ENCODE measurements at places on chromosomes 6 and 20.

GRCh38 chr6:135261872-135262725 is 81.0 kb downstream of the MYB start:
- DNase-seq, result no peak

DNA sequence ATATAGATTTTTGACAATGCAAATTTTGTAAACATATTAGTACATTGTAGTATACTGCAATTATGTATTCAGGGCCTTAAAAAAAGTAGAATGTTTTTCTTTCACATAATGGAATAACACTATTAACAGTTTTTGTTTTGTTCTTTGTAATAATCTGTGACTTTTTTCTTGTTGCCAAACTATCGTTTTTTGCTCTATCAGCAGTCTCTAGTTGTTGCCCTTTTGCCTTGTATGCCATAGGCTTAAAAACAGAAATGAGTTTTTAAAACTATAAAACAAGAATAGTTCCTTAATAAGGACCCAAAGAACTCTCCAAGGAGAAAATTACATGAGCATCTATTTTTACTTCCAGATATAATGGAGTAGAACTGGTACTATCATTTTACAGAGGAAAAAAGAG is 29.5 kb downstream of the REPS1 start:
- no peak for DNase-seq

GRCh38 chr6:110042670-110043296 is 64.7 kb downstream of the GPR6 start:
- no peak for DNase-seq

DNA sequence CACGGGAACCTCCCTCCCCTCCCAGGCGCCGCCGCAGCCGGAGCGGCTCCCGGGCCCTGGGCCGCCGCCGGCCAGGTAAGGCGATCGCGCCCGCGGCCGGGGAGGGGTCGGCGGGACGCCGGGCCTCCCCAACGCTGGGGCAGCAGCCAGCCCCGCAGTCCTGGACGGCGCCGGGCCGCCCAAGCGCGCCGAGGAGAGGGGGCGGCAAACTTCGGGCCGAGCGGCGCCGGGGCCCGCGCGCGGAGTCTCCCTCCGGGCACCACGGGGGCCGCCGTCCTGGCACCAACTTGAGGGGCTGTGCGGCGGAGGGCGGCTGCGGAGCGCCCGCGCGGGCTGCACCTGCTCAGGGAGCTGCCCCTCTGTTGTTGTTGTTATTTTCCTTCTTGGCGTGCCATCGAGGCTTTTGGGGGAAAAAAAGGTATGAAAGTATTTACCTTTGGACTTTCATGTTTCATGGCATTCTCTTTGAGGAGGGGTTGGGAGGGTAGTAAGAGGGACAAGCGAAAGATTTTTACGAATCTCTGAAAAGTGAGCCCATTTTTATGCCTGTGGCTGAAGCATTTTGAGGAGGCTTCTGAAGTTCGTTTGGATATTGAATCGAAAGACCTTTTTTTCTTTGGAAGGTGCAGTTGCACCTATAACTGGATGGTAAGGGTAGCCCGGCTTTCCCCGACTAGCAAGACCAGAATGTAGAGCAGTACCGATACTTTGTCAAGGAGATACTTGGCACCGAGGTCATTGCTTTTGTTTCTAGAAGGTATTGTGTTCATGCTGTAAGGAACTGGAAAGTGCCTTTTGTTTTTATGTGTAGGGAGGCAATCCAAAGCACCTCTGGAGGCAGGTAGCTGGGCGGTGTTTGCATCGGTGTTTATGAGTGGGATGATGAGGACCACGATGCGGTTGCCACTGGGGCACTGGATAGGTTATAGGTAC is at the start of gene RNF182:
Gene RNF182, plus strand, starts transcription at position 4 of the 933 bp plus-strand sequence. CDS start 52,168 bp downstream, outside the sequence.
- no peak for DNase-seq

- peak; percentile 26 for DNase-seq
These were observed 14.9 kb upstream of the TTPAL start for GRCh38 chr20:44460795-44461141.

DNA sequence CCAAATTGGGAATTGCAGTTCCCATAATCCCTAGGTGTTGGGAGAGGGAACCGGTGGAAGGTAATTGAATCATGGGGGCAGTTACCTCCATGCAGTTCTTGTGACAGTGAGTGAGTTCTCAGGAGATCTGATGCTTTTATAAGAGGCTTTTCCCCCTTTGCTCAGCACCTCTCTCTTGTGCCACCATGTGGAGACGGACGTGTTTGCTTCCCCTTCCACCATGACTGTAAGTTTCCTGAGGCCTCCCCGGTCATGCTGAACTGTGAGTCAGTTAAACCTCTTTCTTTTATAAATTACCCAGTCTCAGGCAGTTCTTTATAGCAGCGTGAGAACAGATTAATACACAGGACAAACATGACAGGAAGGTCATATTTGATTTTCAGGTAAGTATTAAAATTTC is 25.3 kb upstream of the HECA start:
- peak; percentile 51 for DNase-seq

GRCh38 chr6:131954059-131954774 is 3.0 kb upstream of the CCN2 start:
- peak; percentile 27 for DNase-seq

DNA sequence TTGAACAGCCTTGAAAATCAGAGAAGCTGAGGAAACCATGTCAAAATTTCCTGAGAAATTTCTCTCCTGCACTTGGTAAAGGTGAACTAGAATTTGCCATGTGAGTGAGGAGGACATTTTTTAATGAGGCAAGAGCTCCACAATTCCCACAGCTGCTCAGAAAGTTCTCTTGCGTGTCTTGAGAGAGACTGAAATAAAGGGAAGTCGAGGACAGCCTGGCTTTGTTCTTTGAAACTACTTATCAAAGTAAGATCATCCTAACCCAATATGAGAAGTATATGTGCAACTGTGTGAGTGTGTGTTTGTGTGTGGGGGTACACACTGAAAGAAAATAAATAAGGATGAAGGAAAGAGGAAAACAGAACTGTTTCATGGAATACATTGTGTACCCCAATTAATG is 163.4 kb downstream of the SLC24A3 start:
- no peak for DNase-seq

DNA sequence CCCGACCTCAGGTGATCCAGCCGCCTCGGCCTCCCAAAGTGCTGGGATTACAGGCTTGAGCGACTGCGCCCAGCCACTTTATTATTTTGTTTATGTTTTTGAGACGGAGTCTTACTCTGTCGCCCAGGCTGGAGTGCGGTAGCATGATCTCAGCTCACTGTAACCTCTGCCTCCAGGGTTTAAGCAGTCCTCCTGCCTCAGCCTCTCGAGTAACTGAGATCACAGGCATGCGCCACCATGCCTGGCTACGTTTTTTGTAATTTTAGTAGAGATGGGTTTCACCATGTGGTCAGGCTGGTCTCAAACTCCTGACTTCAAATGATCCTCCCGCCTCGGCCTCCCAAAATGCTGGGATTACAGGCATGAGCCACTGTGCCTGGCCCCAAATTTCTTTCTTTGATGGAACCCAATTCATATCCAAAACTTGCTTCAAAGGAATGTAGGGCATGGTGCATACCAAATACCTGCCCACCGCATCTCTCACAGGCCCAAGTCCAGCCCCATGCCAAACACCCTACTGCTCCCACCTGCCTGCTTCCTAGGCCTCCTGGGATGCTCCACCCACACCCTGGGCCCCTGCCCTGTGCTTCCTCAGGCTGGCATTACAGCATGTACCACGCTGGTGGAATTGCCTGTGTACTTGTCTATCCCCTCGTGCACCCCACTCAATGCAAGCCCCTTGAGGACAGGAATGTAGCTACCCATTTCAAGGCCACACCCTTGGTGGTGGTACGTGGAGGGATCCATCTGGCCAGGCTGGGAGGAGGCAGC is 4.9 kb upstream of the HMGA1 start:
- no peak for DNase-seq

GRCh38 chr6:56483929-56484328 is 158.8 kb downstream of the DST start:
- DNase-seq, result peak; percentile 56

Data from fibroblast of gingiva (primary cell).